MCF 10A (cell line): ENCODE measurements at places on chromosomes 1 and 21. TPM values are rescaled to one million over a fixed set of nuclear protein-coding genes. Genes with fewer than 3 reads are reported as not detected.

The SLC44A5 gene
- 11.6 and 14.3 TPM in 2 replicates for total RNA-seq

DNA sequence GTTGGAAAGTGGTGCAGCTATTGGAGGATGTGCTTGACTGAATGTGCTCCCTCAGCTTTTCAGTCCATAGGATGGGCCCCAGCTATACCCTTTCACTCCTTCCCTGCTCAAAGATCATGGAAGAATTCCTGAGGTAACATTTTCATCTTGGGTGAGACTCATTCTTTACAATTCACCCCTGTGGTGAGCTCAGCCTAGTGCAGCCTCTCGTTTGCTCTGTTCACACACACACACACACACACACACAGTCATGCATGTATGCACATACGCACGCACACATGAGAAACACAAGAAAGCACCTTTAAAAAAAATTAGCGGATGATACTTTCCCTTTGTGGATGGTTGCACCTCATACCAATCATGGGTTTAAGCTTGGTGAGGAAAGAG is 25.8 kb downstream of the CCN1 start:
- H3K4me3 ChIP-seq: no peak overlapping the region
- H3K36me3 ChIP-seq: no peaks in the 10 kb centered on the region
- H3K27ac ChIP-seq: peak overlapping the region; percentile 65
- H3K4me1 ChIP-seq: peaks cover 28% of the 10 kb centered on the region
- no peaks in the 10 kb centered on the region for H3K27me3 ChIP-seq

GRCh38 chr1:12397462-12398450 is 167.9 kb downstream of the VPS13D start:
- H3K27me3 ChIP-seq: no peaks in the 10 kb centered on the region
- no peaks in the 10 kb centered on the region for H3K4me1 ChIP-seq
- no peak overlapping the region for H3K27ac ChIP-seq

DNA sequence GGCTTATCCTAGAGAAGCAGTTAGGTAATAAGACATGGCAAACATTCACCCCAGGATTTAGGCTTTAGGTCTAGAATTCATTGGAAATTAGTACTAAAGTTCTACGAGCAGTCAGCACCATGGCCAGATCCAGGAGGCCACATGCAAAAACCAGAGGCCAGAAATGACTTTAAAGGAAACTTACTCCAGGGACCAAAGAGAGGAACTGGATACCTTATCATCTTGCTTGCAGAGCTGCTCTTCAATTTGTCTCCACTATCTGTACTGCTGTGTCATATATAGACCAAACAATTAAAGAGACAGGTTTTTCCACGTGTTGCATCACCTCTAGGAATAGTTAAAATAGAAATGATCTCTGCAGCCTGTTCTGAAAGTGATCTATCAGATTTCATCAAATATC is 127.8 kb downstream of the LMX1A start:
- H3K27ac ChIP-seq: no peak overlapping the region
- peaks cover 21% of the 10 kb centered on the region for H3K27me3 ChIP-seq
- DNase-seq: peak; percentile 39
- no peaks in the 10 kb centered on the region for H3K36me3 ChIP-seq
- H3K4me1 ChIP-seq: no peaks in the 10 kb centered on the region

The AJAP1 gene
- not detected in 2 replicates for total RNA-seq

The CHI3L1 gene
- 0.75 and 0.88 TPM in 2 replicates for total RNA-seq

DNA sequence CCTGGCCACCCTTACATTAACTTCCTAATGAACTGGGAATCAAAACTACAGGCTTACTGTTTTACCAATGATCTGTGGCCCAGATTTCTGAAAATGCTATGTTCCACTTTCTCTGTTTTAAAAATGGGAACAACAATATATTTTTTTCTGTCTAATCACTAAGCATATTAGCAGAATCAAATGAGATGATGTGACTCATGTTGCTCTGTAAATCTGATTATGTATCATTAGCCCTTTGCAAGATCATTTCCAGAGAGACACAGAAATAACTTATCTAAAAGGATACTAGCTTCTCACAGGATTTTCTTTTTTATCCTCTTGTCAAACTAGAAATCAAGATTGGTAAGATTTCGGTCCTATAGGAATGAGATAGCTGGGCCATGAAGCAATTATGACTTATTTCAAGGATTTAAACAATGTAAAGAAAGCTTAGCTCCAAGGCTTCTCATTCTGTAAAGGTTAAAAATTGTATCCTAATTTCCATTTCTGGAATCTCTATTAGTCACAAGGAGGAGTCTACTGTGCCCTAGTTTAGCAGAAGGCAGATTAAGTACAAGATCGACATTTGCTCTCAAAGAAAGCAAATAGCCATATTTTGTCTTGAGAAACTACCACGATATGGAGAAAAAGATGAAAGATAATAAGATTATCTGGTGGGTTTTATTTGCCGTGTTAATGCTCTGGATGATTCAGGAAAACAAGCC is 32.4 kb upstream of the CAMSAP2 start:
- DNase-seq: no peak
- H3K27ac ChIP-seq: no peak overlapping the region
- H3K27me3 ChIP-seq: no peaks in the 10 kb centered on the region
- H3K4me3 ChIP-seq: no peak overlapping the region
- H3K36me3 ChIP-seq: no peaks in the 10 kb centered on the region

- DNase-seq: no peak
- no peak overlapping the region for H3K27ac ChIP-seq
- H3K4me3 ChIP-seq: no peak overlapping the region
- H3K4me1 ChIP-seq: no peaks in the 10 kb centered on the region
- no peaks in the 10 kb centered on the region for H3K36me3 ChIP-seq
- H3K27me3 ChIP-seq: peaks cover 13% of the 10 kb centered on the region
Measured at GRCh38 chr1:18740617-18741016, 110.0 kb downstream of the PAX7 start.

- no peak overlapping the region for H3K27ac ChIP-seq
- no peaks in the 10 kb centered on the region for H3K27me3 ChIP-seq
- peaks cover 26% of the 10 kb centered on the region for H3K4me1 ChIP-seq
- peaks cover 11% of the 10 kb centered on the region for H3K36me3 ChIP-seq
- no peak overlapping the region for H3K4me3 ChIP-seq
- no peak for DNase-seq
Measured at GRCh38 chr1:180119837-180120236, 34.8 kb upstream of the QSOX1 start.

DNA sequence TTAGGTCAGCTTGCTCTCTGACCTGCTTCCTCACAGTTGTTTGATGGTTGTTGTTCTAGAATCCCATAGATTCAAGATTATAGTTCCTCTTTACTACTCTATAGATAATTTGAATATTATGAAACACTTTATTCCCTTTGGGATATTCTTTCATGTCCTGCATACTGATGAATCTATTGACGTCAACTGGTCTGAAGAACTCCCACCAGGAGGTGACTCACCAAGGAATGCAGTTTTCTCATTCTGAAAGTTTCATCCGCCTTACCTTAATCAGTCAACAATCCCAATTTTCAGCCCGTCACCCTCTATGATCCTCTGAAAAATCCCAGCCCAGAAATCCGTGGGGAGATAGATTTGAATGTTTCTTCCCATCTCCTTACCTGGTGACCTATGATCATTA is 834.1 kb upstream of the PRMT6 start:
- H3K27ac ChIP-seq: no peak overlapping the region
- peak; percentile 79 for DNase-seq
- H3K27me3 ChIP-seq: no peaks in the 10 kb centered on the region
- H3K4me1 ChIP-seq: peaks cover 5% of the 10 kb centered on the region
- no peaks in the 10 kb centered on the region for H3K36me3 ChIP-seq
- H3K4me3 ChIP-seq: no peak overlapping the region

DNA sequence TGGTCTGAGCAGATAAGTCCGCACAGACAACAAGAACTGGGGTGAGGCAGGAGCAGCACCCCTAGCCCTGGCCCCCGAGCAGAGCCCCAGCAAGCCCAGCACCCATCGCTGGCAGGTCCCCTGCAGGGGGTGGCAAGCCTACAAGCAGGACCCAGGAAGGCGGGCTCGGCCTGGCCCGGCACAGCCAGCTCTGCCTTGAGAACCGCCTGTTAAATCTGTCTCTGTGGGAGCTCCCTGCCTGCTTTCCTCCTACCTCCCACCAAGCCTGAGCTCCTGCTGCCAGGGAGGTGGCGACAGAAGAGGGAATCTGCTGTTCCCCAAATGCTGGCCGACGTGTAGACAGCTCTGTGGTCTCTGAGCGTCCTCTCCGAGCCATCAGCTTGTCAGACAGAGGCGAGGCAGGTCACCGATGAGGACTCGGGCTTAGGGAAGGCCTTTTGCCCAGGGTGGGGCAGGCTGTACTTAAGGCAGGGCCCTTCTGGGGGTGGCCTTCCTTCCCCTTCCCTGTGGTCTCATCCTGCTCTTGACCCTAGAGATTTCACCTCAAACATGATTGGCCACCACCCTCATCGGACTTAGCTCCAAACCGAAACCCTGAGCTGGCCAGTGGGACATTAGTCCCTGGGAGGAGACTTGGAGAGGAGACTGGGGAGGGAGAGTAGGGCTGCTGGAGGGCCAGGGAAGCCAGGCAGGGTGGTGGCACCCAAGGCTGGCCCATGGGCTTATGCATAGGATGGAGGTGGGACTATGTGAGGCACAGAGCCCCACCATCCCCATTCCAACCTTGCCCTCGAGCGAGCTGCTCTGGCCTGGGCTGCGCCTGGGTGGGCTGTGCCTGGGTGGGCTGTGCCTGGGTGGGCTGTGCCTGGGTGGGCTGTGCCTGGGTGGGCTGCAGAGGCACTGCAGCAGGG is 7.7 kb downstream of the SELENON start:
- no peaks in the 10 kb centered on the region for H3K36me3 ChIP-seq
- H3K4me3 ChIP-seq: no peak overlapping the region
- peaks cover 8% of the 10 kb centered on the region for H3K4me1 ChIP-seq
- no peak for DNase-seq
- no peak overlapping the region for H3K27ac ChIP-seq
- no peaks in the 10 kb centered on the region for H3K27me3 ChIP-seq

The NCF2 gene
- total RNA-seq: 4.9 and 8.7 TPM in 2 replicates

DNA sequence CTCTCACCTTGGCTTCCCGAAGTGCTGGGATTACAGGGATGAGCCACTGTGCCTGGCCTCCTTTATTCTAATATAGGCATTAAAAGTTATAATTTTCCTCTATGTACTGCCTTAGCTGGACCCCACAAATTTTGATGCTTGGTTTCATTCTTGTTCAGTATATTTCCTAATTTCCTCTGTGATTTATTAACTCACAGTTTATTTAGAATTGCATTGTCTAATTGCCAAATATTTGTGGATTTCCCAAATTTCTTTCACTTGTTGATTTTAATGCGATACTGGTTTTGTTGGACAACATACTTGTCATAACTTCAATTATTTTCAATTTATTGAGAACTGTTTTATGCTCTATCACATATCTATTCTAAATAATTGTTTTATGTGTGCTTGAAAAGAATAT is 366.0 kb downstream of the OMA1 start:
- H3K27me3 ChIP-seq: peaks cover 38% of the 10 kb centered on the region
- H3K36me3 ChIP-seq: no peaks in the 10 kb centered on the region
- DNase-seq: no peak
- H3K27ac ChIP-seq: no peak overlapping the region

GRCh38 chr1:110975265-110975664 is 11.5 kb upstream of the LRIF1 start:
- no peaks in the 10 kb centered on the region for H3K4me1 ChIP-seq
- H3K27ac ChIP-seq: no peak overlapping the region
- H3K27me3 ChIP-seq: no peaks in the 10 kb centered on the region
- no peak overlapping the region for H3K4me3 ChIP-seq

DNA sequence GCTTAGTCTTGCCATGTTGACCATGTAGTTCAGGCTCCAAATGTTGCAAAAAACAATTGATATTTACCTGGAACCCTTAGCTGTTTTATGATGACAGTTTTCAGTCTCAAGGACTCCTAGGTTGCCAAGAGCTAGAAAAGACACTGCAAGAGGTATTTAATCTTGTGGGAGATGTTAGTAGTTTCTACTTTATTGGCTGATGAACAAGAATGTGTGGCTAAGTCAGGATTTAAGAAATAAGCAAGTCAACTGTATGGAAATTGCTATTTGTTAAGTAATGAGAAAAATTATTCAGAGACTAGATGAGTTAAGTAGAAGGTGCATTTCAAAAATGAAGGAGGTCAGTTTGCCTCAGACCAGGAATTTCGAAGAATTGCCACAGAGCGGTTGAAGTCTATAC is 639.7 kb upstream of the USP24 start:
- H3K27ac ChIP-seq: no peak overlapping the region
- no peaks in the 10 kb centered on the region for H3K4me1 ChIP-seq
- no peaks in the 10 kb centered on the region for H3K36me3 ChIP-seq
- no peak overlapping the region for H3K4me3 ChIP-seq
- no peaks in the 10 kb centered on the region for H3K27me3 ChIP-seq

DNA sequence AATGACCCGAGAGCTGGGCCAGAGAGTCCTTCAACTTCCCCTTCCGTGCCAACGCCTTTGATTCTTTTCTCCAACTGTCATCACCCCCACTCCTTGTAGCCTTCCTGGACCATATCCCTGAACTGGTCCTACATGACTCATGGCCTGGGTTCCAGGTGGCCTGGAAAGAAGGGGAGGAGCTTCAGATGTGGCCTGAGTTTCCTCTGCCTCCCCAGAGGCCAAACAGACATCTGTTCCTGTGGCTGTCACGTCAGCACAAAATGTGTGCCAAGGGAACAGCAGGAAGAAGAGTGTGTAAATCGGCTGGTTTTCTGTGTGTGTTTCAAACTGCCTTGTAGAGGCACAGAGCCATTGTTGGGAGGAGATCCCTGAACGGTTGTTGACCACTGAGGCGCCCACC is 24.9 kb upstream of the KIRREL1 start:
- peaks cover 32% of the 10 kb centered on the region for H3K4me1 ChIP-seq
- H3K27me3 ChIP-seq: no peaks in the 10 kb centered on the region
- DNase-seq: peak; percentile 95
- H3K4me3 ChIP-seq: peak overlapping the region; percentile 55
- H3K36me3 ChIP-seq: peaks cover 5% of the 10 kb centered on the region
